ENCODE measurements at places on chromosomes 7 and 10.
A peak's percentile ranks its signal among the peaks of the same experiment; 100 is the strongest.

- DNase-seq, result no peak
Measured at GRCh38 chr10:132715776-132716680, 69.9 kb downstream of the NKX6-2 start.

- peak; percentile 87 for DNase-seq
Measured at GRCh38 chr10:2925631-2926030, 141.7 kb upstream of the PFKP start.

- DNase-seq, result no peak
Measured at GRCh38 chr7:17099083-17099973, 199.1 kb upstream of the AHR start.

- no peak for DNase-seq
Measured at GRCh38 chr7:45131891-45132290, 20.4 kb upstream of the TBRG4 start.

DNA sequence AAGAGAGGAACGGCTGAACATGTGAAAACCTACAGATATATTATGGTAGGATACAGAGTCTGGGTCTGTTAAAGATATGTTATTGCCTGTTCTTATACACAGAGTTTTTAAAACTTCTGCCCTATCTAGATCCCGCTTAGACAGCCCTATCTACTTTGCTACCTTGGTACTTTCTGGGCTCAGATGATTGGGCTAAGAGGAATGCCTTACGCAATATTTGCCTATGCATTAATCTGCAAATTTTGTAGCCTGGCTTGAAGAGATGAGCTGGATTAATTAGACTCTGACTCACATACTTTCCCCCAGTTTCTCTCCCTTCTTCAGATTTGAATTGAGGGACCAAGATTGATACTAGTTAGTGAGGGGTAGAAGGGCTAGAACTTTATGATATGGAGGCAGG is 33.6 kb upstream of the A1CF start:
- peak; percentile 8 for DNase-seq

- peak; percentile 8 for DNase-seq
Measured at GRCh38 chr7:45682836-45683555, 108.8 kb downstream of the ADCY1 start.

GRCh38 chr7:101243646-101244374 is 1.1 kb downstream of the FIS1 start:
- DNase-seq, result no peak

GRCh38 chr10:103463499-103463898 is 4.8 kb upstream of the CALHM1 start:
- DNase-seq, result no peak

DNA sequence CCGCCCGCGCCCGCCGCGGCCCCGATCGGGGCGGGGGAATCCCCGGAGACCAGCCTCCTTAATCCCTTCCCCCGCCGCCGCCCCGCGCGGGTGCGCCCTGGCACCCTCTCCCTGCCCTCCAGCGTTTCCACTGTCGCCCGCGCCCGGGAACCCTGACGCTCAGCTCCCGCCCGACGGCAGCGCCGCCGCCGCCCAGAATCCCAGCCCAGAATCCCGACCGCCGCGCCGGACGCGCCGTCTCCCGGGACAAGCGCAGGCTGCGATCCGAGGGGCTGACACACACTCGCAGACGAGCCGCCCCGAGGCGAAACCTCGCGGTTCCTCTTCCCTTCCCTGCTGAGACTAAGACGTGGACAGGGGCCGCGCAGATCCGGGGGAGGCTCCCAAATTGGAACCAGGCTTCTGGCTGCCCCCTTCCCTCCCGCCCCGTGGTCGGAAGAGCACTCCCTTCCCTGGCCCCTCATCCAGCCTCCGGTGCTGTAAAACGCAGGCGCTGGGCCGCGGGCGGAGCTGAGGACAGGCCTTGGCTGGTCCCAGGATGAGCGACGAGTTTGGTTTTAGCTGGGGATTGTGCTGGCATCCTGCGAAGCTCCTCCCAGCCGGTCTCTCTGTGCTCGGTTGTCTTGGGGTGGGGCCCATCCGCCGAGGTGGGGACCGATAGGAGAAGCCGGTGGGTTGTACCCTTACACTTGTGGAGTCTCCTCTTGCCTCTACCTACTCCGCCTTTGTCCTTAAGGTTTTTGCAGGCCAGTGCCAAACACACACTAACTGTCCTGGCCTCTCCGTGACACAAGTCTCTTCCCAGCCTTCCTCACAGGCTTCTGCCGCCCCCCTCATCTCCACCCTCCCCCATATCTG is 1.1 kb downstream of the MARVELD1 start:
- peak; percentile 85 for DNase-seq

- DNase-seq, result no peak
Measured at GRCh38 chr10:34941471-34942357, 126.6 kb upstream of the PARD3 start.

DNA sequence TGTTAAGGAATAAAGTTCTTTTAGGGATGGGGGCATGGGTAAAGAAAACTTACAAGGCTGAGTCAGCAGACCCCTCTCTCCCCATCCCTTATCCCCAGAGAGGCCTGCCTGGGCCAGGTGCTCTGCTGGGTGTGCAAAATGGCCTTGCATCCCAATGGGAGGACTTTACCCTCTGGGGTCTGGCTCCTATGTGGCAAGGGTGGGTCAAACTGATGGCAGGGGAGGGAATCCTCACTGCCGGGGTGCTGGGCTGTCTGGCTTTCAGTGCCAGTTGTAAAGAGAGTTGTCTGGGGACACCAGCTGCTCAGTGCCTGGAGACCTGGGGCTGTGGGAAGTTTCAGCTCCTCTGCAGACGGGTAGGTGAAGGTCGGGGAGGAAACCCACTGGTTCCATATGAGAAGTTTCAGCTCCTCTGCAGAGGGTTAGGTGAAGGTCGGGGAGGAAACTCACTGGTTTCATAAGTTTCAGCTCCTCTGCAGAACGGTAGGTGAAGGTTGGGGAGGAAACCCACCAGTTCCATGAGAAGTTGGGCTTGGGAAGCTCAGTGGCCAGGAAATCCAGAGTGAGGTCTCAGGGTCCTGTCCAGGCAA is 127.2 kb upstream of the PODXL start:
- DNase-seq, result no peak

- DNase-seq, result no peak
Measured at GRCh38 chr7:5231116-5231515, 41.1 kb downstream of the WIPI2 start.

GRCh38 chr7:159197066-159197975 is 52.7 kb upstream of the VIPR2 start:
- no peak for DNase-seq

DNA sequence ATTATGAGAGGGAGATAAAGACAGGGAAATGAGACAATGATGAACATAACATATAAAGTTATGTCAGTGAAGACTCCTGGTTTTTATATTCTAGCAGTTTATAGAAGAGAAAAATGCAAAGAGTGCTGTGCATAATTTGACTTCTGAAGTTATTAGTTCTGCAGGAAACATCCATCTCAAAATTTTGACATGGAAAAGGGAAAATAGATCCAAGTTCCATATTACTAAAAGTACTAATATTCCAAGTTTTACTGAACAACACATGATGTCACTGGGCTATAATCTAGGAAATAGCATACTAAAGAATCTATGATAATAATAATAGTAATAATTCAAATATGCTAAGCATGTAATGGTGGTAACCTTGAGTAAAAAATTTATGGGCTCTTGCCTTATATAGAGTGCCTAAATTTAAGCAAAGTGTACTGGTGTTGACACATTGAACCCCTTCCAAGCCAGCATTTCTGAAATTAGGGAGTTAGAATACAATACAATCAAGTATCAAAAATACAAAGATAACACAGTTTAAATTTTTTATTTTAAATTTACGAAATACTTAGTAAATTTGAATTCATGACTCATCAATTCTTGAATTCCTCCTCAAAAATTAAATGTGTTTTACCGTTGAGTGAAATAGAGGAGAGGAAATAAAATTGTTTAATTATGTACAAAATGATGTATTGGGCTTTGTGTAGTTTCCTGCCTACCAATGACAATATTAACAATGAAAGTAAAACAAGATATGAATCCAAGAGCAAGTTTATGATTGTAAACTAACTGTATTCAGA is 102.8 kb upstream of the KCND2 start:
- DNase-seq, result peak; percentile 68

- no peak for DNase-seq
Measured at GRCh38 chr7:18637516-18637915, 142.0 kb downstream of the HDAC9 start.

GRCh38 chr10:21273400-21273968 is 252.0 kb downstream of the SKIDA1 start:
- no peak for DNase-seq

DNA sequence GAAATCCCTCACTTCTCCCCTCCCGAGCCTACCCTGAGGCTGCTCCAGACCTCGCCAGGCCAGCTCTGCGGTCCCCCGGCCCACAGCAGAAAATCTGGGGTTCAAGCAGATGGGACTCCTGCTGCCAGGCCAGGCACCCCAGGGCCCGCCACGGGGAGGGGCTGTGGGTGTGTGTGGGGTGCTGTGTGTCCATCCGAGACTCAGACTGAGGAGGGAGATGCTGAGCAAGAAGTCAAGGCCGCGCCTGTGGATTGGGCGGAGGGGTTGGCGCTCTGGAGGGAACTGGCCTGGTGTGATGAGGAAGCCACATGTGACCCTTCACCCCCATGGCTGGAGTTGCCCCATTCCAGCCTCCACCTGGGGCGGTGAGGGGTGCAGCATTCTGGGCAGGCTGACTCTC is 51.1 kb downstream of the YKT6 start:
- no peak for DNase-seq

GRCh38 chr7:94297397-94297838 is 97.3 kb upstream of the COL1A2 start:
- DNase-seq, result peak; percentile 99

- peak; percentile 92 for DNase-seq
Measured at GRCh38 chr7:71303566-71303965, 171.6 kb downstream of the GALNT17 start.

DNA sequence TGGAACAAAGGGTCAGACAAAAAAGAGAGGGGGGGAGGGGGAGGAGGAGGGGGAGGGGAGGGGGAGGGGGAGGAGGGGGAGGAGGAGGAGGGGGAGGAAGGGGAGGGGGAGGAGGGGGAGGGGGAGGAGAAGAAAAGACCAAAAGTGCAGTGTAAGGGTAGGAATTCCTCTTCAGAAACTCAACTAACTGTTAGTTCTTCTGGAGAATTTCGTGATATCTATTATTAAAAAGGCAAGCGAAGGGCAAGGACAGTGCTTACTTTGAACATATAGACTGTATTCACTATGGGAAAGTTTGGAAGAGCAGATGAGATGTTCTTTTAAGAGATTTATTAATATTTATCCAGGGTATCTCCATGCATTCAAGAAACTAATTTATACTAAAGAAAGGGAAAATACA is 258.1 kb downstream of the CACNA2D1 start:
- no peak for DNase-seq

DNA sequence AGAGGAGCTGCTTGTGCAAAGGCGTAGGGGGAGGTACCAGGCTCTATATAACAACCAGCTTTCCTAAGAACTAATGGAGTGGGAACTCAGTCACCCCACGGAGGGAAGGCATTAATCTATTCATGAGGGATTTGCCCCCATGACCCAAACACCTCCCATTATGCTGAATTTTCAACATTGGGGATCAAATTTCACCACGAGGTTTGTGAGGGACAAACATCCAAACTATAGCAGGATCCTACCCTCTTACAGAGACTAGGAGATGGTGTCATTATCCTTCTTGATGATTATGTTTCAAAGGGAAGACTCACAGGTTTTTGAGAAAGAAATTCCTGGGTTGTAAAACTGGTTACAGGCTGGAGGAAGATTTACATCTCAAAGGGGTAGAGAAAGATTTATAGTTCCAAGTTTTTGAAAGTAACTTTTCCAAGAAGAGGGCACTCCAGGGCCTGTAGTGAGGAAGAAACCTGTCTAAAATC is 295.0 kb upstream of the DKK1 start:
- no peak for DNase-seq

DNA sequence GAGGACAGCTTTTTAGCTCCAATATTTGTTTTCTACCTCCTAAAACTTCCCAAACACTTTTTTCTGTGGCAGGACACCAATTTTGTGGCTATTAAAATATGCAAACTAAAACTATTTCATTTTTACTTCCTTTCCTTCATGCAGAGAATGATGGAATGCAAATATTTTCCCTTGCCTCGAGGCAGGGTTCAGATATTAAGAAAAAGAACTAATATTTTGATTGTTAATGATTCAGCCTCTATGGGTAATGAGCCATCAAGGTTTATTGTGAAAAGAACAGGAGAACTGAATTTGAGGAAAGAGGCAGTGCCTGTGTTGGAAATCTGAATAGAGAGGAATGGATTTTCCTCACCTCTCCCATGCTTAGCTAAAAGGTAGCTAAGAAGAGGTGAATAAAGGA is 43.1 kb upstream of the CASD1 start:
- DNase-seq, result peak; percentile 23

DNA sequence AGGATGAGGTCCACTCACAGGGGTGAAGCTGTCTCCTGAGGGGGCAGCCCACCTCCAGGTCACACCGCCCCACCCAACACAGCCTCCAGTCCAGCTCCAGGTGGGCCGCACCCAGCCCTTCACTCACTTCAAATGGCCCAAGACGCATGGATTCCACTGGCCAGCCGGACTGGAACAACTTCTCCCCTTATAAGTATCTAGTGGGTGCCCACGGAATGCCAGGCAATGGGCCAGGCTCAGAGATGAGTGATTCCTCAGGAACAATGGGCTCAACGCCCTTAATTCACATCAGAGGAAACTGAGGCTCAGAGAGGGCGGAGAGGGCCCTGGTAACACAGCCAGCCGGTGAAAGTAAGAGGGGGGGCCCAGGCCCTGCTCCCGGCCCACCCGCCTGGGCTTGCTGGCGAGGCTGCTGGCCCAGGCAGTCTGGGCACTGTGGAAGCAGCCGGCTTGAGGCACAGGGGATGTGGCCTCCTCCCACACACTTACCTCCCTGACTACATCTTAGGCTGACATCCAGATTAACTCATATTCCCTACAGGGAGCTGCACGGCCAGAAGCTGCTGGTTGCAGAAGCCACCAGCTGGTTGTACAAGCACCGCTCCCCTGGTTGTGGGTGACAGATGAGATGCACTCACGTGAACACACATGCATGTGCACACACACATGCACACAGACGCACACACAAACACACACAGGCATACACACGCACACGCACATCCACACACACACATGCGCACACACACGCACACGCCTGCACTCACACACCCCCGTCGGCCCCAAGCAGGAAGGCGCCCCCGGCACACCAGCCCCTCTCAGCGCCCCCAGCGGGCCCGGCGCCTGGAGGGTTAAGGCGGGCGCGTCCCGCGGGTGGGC is 1.0 kb upstream of the FAM20C start:
- peak; percentile 75 for DNase-seq

DNA sequence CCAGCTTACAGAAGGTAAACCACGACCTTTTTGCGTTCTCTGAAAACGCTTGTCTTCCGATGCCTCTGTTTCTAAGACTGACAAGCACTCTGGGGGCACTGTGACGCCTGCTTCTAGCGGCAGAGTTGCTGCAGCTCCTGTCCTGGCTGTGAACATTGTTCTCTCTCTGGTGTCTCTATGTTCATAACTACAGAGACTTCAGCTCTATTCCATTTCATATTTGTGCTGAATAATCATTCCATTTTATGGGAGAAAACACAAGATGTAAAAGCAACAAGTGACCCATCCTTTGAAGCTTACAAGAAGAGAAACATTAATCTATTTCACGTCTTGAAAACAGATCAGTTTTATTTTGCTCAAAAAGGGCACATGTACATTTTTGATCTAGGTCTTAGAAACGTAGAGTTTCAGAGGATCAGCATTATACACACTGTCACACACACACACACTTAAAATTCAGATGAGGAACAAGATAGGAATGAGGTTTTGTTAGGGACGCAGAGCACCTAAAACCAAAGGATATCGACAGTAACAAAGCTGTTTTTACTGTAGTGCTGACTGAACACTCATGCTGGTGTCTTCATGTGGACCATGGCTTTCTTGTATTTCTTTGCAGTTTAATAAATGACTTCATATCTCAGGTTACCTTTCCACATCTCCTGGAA is 3.0 kb downstream of the IKZF1 start:
- DNase-seq, result no peak

Measured in fibroblast of skin of back (primary cell).